ENCODE measurements at places on chromosomes 13 and 19.

DNA sequence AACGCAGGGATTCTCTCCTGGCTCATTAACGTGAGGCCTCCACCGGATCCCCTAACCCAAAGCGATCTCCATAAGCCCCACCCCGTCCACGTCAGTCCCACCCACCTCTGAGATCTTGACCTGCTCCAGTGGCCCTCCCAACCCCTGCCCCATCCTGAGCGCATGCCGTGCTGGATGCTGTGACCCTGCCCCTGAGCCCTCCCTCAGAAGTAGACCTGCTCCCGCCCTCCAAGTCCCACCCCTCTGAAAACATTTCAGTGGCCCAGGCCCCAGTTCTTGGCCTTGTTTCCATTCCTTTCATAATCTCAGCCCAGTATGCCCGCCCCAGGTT lies 19.9 kb downstream of the LMTK3 start:
- no peak for DNase-seq

DNA sequence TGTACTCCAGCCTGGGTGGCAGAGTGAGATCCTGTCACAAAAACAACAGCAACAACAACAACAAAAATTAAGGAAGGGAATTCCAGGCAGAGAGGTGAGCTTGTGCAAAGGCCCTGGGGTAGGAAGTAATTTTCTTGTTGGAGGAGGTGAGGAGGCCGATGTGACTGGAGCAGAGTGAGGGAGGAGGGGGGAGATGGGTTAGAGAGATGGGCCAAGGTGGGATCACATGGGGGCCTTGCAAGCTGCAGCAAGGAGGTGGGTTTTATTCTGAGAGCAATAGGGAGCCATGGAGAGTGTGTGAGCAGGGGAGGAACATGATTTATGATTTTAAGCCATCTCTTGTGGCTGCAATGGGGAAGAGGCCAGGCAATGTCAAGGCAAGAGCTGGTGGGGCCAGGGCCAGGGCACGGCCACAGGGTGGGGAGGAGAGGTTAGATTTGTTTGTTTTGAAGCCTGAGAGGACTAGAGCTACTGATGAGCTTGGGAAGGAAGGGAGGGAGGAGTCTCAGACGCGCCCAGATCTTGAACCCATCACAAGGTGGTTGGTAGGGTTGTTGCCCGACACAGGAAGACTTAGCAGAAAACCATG lies 12.5 kb upstream of the COMP start:
- no peak for DNase-seq

- no peak for DNase-seq
These were observed 34.5 kb downstream of the SHISA2 start for GRCh38 chr13:26017196-26017921.

- peak; percentile 74 for DNase-seq
These were observed 1.1 kb downstream of the RPL36 start for GRCh38 chr19:5690955-5691821.

GRCh38 chr13:111973186-111973585 lies 93.8 kb upstream of the SOX1 start:
- no peak for DNase-seq

GRCh38 chr13:97264663-97265062 lies 42.5 kb downstream of the MBNL2 start:
- no peak for DNase-seq

- no peak for DNase-seq
These were observed 11.3 kb upstream of the FFAR2 start for GRCh38 chr19:35436477-35437405.

DNA sequence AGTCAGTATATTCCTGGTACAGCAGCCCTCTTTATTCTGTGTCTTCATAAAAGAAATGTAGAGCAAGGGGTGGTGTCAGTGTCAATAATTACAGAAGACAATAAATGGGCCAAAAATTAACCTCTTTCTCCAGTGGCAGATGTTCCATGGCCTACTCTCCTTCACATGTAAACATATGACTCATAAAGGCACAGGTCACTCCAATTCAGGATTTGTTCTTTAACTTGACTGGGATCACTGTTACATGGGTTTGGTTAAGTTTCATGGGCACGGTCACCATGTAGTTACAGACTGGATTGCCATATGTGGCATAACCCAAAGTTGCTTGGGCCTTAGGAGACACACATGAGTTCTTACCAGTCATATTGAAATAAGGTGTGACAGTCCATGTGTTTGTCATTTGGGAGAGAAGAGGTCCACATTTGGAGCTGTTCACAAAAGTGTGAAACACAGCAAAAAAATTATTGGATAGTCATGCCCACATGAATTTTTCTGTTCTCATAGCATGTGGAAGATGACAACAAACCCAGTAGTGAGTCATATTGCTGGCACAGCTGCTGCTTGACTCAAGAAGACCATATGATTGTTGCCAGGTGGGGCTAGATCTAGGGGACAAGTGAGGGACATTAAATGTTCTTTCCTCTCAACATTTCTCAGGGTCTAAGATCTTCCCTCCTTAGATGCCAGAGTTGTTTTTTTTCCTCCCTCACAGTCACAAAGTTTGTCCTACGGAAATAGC lies 68.1 kb upstream of the HTR2A start:
- DNase-seq, result no peak

GRCh38 chr19:18107235-18107634 lies 9.7 kb downstream of the MAST3 start:
- no peak for DNase-seq

Data from activated naive CD4-positive, alpha-beta T cell treated with anti-CD3 and anti-CD28 coated beads, Interleukin-2, amount 50 U/mL, for 16 hours (primary cell).